ENCODE measurements at places on chromosomes 7 and 10. TPM values are rescaled to one million over a fixed set of nuclear protein-coding genes. Genes with fewer than 3 reads are reported as not detected.

NUDT13 gene
- 1.2 TPM for total RNA-seq

CPA2 gene
- total RNA-seq, result not detected

ZNF789 gene
- total RNA-seq, result 21.5 TPM

HTR5A gene
- not detected for total RNA-seq

ECHDC3 gene
- 0.16 TPM for total RNA-seq

SLC16A9 gene
- total RNA-seq, result not detected

GRCh38 chr10:126350216-126350992, 37.9 kb downstream of the ADAM12 start:
- DNase-seq, result no peak

- DNase-seq, result no peak
Observed at GRCh38 chr7:83143107-83143506, 19.6 kb downstream of the PCLO start.

- peak; percentile 57 for DNase-seq
Observed at GRCh38 chr7:19713676-19714075, 4.8 kb upstream of the POLR1F start.

- DNase-seq, result no peak
Observed at GRCh38 chr7:135879233-135879632, 97.9 kb downstream of the MTPN start.

- DNase-seq, result no peak
Observed at GRCh38 chr10:23146258-23146657, 45.9 kb upstream of the PTF1A start.

GRCh38 chr7:107701191-107701590, 40.6 kb downstream of the SLC26A4 start:
- no peak for DNase-seq

DNA sequence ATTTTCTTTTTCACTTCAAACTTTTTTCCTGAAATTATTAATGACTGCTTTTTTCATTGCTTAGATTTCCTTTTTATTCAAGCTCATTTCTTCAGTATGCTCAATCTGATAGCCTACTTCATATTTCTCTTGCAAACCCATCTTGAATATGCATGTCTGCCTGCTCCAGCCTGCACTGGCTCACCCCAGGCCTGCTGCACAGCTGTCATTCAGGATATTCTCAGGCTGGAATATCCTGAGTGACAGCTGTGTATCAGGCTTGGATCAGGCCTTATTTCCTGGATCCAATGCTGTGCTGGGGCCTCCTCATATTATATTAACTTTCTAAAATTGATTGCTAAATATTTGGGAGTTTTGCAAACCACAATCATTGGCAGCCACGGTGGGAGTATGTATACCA, 120.2 kb upstream of the TNS3 start:
- DNase-seq, result no peak
